ENCODE measurements at places on chromosomes 6 and 20. TPM values are rescaled to one million over a fixed set of nuclear protein-coding genes. Genes with fewer than 3 reads are reported as not detected.

Gene MUC21
- not detected for total RNA-seq

Gene PRPH2
- 1.1 TPM for total RNA-seq

Gene HLA-DQA1
- 7.7 TPM for total RNA-seq

Gene ITCH
- total RNA-seq: 45.6 TPM

Gene PRKN
- total RNA-seq: 13.8 TPM

Gene PTPN1
- 40.4 TPM for total RNA-seq

Gene OGFRL1
- 14.7 TPM for total RNA-seq

Gene LY6G6C
- total RNA-seq: not detected

Gene CCN6
- not detected for total RNA-seq

Gene FBXO30
- 11.7 TPM for total RNA-seq

Gene BIRC7
- 0.94 TPM for total RNA-seq

Gene C6orf58
- not detected for total RNA-seq

Gene STMND1
- not detected for total RNA-seq

Gene TSHZ2
- 12.6 TPM for total RNA-seq

Gene SNTA1
- 148 TPM for total RNA-seq

Gene TUBB2B
- total RNA-seq: 2.2 TPM

Gene RNF182
- 0.81 TPM for total RNA-seq

Gene ELOVL4
- total RNA-seq: 0.58 TPM

Gene UFL1
- total RNA-seq: 23.7 TPM

Gene MAP7
- total RNA-seq: 2.3 TPM

Gene POLH
- total RNA-seq: 7.0 TPM

Gene OR2H2
- total RNA-seq: not detected

Gene CTCFL
- not detected for total RNA-seq

Data from left cardiac atrium (tissue), 4 donors.